Small intestine (tissue), 16 donors: ENCODE measurements at places on chromosomes 1 and 21. TPM values are rescaled to one million over a fixed set of nuclear protein-coding genes. Genes with fewer than 3 reads are reported as not detected.

The DHDDS gene
- 31.0 TPM for polyA plus RNA-seq

The KCNE2 gene
- polyA plus RNA-seq: 0.52 TPM

The TNFRSF9 gene
- polyA plus RNA-seq: 0.13 TPM

The THEM5 gene
- not detected for polyA plus RNA-seq

The OR2AK2 gene
- polyA plus RNA-seq: not detected

The FOXD2 gene
- 0.27 TPM for polyA plus RNA-seq

The LAMB3 gene
- polyA plus RNA-seq: 62.7 TPM

The PFKL gene
- 138 TPM for polyA plus RNA-seq

The G0S2 gene
- polyA plus RNA-seq: 310 TPM

The C1orf74 gene
- 0.81 TPM for polyA plus RNA-seq

The SPRR4 gene
- not detected for polyA plus RNA-seq

The PLD5 gene
- not detected for polyA plus RNA-seq

The B3GALT5 gene
- polyA plus RNA-seq: 7.6 TPM

The CALML6 gene
- not detected for polyA plus RNA-seq

The SH3BGR gene
- 3.8 TPM for polyA plus RNA-seq

The GPR52 gene
- 0.13 TPM for polyA plus RNA-seq

The PDC gene
- 0.28 TPM for polyA plus RNA-seq

The CFAP141 gene
- not detected for polyA plus RNA-seq

The NHLH1 gene
- 0.54 TPM for polyA plus RNA-seq

The AJAP1 gene
- polyA plus RNA-seq: 0.27 TPM

The RNF207 gene
- 5.7 TPM for polyA plus RNA-seq

The FCRL5 gene
- polyA plus RNA-seq: 0.22 TPM

The MTF1 gene
- 1.8 TPM for polyA plus RNA-seq

The SGIP1 gene
- 2.2 TPM for polyA plus RNA-seq
